ENCODE measurements at places on chromosomes 6 and 20.
A peak's percentile ranks its signal among the peaks of the same experiment; 100 is the strongest.

- DNase-seq = no peak
These were observed 252.9 kb downstream of the GRM1 start for GRCh38 chr6:146281651-146282362.

- DNase-seq = no peak
These were observed 36.8 kb downstream of the MANEA start for GRCh38 chr6:95614094-95614493.

DNA sequence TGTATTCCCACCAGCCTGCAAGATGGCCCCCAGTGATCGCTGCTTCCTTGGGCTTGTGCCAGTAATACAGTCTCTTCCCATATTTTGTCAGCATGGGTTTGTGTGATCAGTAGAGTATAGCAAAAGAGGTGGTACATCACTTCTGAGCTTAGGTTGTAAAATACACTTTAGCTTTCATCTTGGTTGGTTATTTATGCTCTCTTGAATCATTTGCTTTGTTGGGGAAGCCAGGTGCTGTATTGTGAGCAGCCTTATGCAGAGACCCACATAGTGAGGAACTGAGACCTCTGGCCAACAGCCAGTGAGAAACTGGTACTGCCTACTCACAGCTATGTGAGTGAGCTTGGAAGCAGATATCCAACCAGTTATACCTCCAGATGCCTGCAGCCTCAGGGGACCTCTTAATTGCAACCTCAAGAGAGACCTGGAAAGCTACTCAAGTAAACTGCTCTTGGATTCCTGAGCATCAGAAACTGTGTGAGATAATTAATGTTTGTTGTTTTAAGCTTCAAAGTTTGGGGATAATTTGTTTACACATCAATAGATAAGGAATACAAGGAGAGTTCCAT lies 229.3 kb downstream of the FARS2 start:
- DNase-seq = no peak

DNA sequence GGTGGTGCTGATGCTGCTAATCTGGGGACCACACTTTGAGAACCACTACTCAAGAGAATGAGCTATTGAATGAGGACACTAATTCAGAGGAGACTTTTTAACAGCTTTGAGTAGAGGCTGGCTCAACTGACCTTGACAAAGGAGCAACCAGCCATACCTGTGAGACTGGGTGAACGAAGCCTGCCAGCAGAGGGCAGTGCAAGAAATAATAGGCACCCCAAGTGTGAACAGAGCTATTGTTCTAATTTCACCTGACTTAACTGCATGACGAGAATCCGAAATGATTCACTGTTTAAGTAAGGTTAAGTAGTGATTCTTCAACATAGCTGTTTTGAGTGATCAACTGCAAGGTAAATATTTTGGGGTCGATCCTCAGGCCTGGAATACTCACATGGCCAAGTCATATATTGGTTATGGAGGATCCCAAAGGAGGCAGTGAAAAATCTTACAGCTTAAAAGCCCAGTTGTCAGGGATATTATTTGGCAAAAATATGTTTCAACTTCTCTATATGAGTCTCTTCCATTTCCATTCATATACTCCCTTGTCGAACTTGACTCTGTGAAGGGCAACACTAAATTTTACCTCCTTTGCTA lies 550.5 kb upstream of the MARCKS start:
- DNase-seq = peak; percentile 28

DNA sequence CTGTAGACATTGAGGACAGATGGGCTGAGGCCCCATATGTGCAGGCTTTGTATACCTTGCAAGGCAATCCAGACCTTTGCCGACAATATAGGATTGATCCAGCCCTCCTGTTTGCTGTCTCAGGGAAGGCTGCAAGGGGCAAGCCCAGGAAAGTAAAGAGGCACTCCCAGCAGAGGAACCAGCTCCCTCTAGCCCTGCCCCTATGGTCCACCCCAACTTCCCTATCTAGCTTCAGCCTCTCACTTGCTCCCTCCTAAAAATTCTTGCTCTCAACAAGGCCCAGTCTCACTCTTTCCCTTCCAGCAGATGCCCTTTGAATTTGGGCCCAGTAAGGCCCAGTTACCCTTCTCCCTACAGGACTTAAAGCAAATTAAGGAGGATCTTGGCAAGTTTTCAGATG lies 92.6 kb downstream of the JARID2 start:
- DNase-seq = no peak

DNA sequence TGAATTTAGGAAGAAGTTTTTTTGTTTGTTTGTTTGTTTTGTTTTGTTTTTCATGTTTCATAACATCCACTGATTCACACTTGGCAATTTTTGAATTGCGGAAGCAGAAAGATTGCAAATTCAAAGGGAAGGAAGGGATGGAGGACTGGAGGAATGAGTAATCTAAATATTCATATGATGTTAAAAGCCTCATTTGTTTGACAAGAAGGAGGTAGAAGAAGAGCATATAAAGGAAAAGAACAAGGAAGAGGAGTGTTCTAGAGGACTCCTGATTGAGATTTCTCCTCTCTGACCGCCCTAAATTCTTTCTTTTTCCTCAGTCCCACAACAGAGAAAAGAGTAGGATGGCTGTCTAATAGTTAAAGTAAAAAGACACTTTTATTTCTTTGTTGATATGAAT lies 88.5 kb downstream of the METTL24 start:
- no peak for DNase-seq

DNA sequence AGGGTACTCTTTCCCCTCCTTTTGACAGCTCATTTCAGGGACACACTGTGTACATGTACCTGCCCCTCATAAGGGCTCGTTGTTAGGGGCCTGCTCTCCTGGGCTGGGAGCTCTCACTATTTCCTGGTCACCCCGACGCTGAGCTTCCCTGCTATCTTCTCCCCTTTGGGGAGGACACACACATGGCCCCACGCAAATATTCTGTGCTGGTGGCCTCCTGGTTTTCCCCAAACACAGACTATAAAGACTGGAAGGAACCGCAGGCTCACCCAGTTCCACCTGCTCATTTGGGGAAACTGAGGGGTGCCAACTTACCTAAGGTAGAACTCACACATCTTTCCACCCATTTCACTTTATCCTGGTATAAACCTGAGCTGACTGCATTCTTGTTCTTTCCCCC lies 301.4 kb upstream of the SUPT3H start:
- no peak for DNase-seq

DNA sequence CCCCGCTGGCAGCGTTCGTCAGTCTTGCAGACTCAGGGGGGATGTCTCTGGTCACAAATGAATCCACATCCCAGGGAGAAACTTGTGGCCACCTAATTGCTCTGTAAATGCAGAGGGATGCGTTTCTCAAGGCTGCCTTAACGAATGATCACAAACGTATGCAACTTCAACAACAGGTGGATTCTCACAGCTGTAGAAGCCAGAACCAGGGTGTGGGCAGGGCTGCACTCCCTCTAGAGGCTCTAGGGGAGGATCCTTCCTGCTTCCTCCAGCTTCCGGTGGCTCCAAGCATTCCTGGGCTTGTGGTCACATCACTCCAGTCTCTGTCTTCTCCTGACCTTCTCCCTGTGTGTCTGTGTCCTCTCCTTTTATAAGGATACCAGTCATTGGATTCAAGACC lies 3.3 kb upstream of the TAF4 start:
- DNase-seq = no peak

- no peak for DNase-seq
These were observed 236.3 kb upstream of the SOX4 start for GRCh38 chr6:21357262-21357661.

GRCh38 chr6:63923139-63923739 lies 287.6 kb downstream of the PHF3 start:
- DNase-seq = no peak

DNA sequence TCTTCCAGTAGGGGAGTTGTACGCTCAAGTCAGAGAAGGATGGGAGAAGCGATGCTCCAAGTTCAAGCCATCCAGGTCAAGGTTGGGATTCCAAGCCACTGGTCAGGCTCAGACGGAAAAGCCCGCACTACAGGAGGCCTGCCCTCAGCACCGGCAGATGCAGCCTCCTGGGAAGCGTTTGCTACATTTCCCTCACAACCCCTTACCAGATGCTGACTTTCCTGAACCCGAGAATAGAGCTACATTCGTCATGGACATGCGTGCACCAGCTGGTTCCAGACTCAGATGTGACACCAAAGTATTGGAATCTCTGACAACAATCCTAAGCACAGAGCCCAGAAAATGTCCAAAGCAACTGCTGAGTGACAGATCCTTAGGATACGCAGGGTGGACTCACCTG lies 174.8 kb downstream of the SASH1 start:
- no peak for DNase-seq

DNA sequence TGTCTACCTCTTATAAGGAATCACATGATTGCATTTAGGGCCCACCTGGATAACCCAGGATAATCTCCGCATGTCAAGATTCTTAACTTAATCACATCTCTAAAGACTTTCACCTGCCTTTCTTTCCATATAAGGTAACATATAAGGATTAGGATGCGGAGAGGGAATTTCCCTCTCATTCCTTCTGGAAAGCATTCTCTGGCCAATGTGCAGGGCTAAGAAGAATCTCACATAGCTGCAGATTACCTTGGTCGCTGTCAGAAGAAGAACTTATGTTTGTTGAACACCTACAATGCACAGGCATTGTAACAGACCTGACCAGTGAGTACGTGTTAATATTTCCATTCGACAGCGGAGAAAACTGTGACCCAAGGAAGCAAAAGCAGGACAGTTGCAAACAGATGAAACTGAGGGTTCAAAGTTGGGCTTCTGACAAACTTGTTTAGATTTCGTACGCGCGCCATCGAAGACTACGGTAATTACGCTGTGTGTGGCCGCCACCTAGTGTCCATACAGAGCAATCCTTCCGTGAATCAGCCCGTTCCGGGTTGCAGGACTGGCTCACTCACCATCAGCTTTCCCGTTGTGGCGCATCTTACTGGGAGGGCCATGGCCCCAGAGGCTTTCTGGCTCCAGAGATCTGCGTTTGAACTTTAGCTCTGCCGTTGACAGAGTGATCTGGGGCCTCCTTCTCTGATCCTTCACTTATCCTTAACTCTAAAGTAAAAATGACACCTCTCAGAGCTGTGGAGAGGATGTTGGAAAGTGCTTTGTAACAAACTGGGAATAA lies 9.5 kb downstream of the C20orf202 start:
- DNase-seq = peak; percentile 67

DNA sequence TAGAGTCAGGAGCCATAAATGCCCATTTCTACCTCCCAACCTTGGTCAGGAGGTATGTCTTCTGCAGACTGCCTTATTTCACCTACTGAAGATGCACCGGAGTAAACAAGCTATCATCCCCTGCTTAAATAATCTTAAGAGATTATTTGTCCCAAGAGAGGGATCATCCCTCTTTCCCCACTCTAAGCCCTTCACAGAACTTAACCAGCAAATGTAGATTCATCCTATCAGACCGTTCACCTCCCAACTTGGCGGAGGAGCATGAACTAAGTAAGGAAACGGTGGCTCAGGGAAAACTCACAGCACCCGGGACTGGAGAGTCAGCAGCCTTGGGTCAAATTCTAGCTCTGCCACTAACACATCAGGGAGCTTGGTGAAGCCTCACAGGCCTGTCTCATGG lies 115.3 kb downstream of the TRERF1 start:
- DNase-seq = peak; percentile 6

GRCh38 chr20:15625981-15626380 lies 947.3 kb downstream of the KIF16B start:
- no peak for DNase-seq

DNA sequence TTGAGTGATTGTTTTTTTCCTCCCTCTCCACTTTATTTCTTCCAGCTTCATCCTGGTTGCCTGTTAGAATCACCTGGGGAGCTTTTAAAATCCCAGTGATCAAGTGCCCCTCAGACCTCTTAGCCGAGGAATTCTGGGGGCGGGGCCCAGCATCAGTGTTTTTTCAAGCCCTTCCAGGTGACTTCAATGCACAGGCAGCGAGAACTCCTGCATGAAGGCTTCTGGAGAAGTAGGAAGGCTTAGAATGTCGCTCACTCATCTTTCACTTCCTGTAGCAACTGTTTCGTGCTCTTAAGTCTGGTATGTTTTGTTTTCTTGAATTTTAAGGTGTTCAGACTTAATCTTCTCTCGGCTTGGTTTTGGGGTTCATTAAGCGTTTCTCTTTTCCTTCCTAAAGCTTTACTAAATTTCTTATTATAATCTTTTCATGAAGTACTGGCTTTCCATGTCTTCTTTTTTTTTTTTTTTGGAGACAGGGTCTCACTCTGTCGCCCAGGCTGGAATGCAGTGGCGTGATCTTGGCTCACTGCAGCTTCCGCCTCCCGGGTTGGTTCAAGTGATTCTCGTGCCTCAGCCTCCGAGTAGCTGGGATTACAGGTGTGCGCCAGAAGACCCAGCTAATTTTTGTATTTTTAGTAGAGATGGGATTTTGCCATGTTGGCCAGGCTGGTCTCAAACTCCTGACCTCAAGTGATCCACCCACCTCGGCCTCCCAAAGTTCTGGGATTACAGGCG lies 30.9 kb upstream of the TULP1 start:
- no peak for DNase-seq

DNA sequence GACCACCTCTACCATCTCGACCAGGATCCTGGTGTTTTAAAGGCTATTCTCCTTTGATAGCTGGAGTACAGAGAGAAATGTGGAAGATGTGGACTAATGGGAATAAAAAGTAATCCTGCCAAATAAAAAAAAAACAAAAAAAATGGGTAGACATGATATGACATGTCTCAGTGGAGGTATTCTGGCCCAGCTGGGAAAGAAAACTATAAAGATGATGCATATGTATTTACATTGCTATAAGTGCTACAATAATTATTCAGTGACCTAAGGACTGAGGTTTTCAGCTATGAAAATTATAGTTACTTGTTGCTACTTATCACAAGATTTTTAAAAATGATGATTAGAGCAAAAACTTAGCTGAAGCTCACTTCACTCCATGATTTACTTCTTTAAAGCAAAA lies 101.1 kb downstream of the SIM1 start:
- DNase-seq = no peak
